ENCODE measurements at places on chromosomes 7 and 10.

GRCh38 chr10:95273393-95274312 lies 17.1 kb downstream of the PDLIM1 start:
- no peak for DNase-seq

DNA sequence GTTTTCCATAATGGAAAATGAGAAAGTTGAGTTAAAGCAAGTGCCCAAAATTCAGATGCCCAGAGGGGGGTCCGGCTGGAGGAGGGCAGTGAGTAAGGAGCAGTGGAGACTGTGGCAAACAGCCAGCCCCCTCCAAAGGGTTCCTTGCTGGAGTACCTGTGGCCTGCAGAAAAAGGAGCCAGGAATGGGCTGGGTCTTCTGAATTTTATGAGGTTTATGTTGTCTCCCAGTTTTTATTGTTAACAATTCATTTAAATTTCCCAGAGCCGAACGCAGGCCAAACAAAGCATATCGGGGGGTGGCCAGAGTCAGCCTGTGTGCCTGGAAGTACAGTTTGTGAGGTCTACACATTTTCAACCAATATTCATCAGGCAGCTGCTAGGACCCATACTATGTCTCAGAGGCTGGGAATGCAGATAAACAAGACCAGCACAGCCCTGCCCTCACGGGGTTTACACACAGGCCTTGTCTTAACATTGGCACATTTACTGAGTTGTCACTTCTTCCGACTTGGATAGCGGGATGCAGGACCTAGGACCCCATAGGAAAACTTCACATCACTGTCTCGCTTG lies 12.9 kb upstream of the CSGALNACT2 start:
- no peak for DNase-seq

- no peak for DNase-seq
These were observed 541.0 kb upstream of the ADARB2 start for GRCh38 chr10:2278363-2278762.

DNA sequence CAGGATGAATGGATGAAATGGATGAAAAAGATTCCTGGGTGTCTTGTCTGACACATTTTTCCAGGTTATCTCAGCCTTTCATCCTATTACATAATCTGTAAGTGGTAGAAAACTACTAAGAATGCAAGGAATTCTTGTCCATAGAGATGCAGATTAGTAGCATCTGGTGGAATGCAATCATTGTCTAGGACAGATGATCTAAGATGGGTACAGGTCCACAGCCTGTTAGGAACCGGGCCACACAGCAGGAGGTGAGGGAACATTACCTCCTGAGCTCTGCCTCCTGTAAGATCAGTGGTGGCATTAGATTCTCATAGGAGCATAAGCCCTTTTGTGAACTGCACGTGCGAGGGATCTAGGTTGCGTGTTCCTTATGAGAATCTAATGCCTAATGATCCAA lies 225.0 kb downstream of the CALN1 start:
- no peak for DNase-seq

- DNase-seq: no peak
These were observed 15.2 kb upstream of the FRMPD2 start for GRCh38 chr10:48289501-48290238.

DNA sequence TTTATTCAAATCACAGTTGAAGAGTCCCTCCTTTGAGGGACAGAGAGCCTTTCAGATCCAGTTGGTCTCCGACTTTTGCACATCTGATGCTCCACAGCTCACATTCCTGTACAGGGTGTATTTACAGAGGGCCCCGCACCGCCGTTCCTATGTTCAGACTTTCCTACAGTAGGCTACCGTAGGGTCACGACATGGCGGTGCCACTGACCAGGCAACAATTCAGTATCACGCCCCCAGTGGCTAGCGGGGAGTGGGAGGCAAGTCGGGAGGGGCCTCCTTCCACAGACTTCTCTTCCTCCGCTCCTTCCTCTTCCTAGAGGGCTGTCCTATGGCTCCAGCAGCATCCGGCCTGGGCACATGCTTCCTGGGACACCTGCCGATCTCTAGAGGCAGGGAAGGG lies 40.6 kb upstream of the ENO4 start:
- DNase-seq: no peak

GRCh38 chr10:130555411-130555750 lies 419.2 kb downstream of the GLRX3 start:
- DNase-seq: no peak

- DNase-seq: no peak
These were observed 85.6 kb downstream of the ZEB1 start for GRCh38 chr10:31404640-31405039.

DNA sequence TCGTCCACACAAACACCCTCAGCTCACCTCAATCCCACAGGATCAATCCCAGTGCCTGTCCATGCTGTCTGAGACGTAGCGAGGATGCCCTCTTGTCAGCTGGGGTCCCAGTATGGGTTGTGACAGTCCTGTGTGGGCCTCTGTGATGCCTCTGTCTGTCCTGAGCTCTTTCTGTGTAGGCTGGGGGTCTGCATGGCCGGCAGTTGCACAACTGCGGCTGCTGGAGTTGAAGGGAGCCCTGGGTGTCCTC lies 12.4 kb downstream of the ANTXRL start:
- no peak for DNase-seq

GRCh38 chr10:66102756-66103155 lies 823.1 kb upstream of the LRRTM3 start:
- DNase-seq: no peak

GRCh38 chr10:2150288-2150687 lies 413.0 kb upstream of the ADARB2 start:
- DNase-seq: no peak

GRCh38 chr10:18178854-18179483 lies 38.7 kb downstream of the CACNB2 start:
- no peak for DNase-seq

DNA sequence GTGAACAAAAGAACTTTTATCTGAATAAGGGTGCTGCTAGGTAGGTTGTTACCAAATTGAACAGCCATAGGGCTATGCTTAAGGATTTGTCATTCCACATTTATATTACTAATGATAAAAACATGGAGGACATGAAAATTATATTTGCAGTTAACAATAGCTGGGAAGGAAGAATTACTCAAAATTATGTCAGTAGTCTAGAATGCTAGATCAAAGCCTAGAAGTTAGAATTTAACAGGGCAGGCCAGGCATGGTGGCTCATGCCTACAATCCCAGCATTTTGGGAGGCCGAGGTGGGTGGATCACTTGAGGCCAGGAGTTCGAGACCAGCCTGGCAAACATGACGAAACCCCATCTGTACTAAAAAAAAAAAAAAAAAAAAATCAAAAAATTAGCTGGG lies 9.4 kb downstream of the STK17A start:
- DNase-seq: no peak

DNA sequence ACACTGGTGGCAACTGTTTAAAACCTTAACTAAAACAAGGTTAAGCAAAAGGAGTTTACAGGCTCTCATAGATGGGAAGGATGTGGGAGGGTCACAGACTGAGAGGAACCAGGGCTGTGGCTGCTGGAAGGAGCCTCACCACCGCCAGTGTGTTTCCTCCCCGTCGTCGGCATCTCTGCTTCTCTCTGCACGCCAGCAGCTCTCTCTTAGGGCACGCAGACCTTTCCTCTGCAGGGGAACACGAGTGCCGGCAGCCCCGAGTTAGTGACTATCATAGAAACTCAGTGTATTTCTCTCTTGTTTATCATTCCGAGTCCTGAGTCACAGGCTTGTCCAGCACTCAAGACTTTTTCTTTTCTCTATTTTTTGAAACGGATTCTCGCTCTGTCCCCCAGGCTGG lies 8.1 kb upstream of the SH2D4B start:
- no peak for DNase-seq

- no peak for DNase-seq
These were observed 129.4 kb downstream of the SLC16A9 start for GRCh38 chr10:59580026-59580863.

DNA sequence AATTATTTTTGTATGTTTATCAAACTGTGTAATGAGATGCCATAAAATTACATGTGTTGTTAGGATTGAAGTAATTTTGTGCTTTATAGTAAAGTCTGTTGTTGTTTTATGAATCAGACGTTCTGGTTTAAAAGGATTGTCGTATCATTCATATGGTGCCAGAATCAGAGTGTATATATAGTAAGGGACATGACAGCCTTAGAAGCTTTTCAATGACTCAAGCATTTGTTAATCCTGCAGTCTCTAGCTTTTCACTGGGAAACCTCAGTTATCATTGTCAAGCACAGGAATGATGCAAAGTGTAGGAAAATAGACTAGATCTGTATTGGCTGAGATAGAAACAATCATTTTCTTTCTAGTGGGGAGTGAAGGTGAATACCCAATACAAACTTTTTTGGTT lies 57.5 kb downstream of the TRRAP start:
- no peak for DNase-seq

GRCh38 chr7:106015381-106016218 lies 52.5 kb downstream of the CDHR3 start:
- DNase-seq: no peak

DNA sequence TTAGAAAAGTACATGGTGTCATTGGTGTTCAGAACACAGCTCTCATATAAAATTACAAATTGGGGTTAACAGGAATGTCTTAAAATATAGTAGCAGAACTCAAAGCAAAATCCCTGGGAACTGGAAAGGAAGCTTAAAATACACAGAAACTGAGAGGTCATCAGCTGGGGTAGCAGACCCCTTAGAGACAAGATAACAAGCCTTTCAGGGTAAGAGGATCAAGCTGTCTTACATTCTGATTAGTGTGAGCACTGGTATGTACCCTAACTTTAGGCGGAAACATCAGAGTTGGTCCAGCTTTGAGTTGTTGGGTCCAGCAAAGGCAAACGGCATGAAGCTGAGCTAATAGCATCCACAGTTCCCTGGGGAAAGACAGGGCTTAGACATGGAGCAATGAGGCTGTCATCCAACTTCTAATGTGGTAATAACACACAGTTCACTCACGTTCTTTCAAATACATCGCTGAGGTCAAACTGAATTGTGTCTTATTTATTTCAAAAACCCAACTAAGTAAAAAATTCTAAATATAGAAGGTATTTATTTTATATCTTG lies 32.6 kb downstream of the ARHGAP21 start:
- DNase-seq: no peak

DNA sequence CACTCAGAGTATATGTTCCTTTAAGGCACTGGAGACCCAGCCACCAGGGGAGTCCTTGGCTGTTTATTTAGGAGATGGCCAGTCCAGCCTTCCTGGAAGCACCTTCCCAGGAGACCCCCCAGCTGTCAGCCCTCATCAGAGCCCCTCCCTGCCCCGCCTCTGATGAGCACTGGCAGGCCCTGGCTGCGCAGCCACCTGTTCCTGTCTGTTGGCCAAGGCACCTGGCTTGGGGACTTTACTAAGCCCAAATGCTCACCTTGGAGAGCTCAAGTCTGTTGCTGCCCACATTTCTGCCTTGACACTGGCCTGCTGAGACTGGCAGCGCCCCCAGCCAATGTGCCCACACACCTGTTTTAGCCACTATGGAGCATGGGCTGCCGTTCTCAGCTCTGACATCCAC lies 124.7 kb downstream of the ELMO1 start:
- DNase-seq: no peak

DNA sequence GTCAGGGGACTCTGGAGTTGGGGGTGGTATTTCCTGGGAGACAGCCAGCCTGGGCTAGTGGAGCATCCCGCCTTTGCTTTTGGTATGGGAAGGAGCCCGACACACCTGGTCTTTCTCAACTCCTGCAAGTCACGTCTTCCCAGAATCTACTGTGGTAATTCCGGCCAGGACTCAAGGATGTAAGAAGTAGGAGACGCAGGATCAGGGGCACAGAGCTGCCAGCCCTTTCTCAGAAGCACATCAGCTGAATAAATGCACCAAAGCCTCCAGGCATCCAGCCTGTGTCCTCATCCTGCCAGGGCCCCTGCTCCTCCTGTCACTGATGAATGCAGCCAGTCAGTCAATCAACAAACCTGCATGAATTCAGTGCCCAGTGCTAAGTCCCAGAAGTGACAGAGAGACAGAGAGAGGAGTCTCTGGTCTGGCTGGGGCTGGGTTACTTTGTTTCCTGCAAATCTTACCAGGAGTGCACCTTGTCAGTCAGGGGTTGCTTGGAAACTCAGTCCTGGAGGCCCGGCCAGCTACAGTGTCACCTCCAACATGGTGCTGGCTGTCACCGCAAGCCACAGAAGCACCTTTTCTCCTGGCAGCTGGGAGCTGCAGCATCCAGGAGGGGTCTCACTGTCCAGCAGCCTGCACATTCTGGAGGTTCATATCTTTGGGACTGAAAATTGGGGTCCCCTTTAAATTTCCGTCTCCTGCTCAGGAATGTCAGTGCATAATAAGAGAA lies 101.8 kb downstream of the PTPRE start:
- DNase-seq: no peak

- DNase-seq: no peak
These were observed 16.5 kb upstream of the FXYD4 start for GRCh38 chr10:43354879-43355380.

DNA sequence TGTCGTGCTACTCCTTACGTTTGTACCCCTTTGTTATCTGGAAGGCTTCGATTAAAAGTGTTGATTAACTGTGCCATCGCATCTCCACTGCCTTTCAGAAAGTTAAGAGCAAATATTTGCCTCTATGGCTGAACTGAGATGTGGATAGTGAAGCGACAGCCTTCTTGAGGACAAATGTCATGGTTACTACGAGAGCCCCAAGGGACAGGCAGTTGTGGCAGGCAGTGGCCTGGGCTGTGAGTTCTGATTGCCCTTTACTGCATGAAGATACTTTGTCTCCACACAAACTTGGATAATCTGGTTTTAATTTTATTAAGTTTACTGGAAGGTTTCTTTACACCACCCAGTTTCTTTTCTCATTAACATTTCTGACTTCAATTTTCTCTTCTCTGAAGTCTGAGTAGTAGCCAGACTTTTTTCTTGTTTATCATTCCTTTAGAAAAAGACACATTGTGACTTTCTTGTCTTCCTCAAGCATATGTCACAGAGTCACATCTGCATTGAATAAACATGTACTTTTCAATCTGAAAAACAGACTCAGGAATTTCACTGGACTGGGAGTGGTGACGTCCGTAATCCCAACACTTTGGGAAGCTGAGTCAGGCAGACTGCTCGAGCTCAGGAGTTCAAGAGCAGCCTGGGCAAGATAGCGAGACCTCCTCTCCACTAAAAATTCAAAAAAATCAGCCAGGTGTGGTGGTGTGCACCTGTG lies 1.5 kb downstream of the TAS2R41 start:
- DNase-seq: no peak

- no peak for DNase-seq
These were observed 56.2 kb upstream of the GATAD1 start for GRCh38 chr7:92391071-92391470.

- no peak for DNase-seq
These were observed 57.6 kb downstream of the LRRTM3 start for GRCh38 chr10:66983475-66983818.

DNA sequence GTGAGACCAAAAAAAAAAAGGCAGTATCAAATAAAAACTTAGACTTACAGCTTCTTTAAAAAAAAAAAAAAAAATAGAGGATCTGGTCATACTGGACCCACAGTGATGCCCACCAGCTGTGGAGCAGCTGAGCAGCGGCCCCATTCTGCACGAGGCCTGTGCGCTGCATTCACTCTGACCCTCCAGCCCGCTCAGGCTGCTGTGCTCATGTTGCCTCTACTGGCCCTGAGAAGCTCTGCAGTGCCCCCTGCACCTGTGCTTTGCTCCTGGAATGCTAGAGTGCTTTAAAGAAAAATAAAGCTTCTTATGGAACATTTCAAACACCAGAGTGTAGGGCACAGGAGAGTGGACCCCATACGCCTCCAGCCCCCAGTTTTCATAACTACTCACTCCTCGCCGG lies 33.2 kb downstream of the TMEM120A start:
- DNase-seq: no peak

Data from DMS79 (cell line).